ENCODE measurements at places on chromosomes 6 and 20. TPM values are rescaled to one million over a fixed set of nuclear protein-coding genes. Genes with fewer than 3 reads are reported as not detected.

- peaks cover 13% of the 10 kb centered on the region for H3K4me1 ChIP-seq
- H3K27ac ChIP-seq: no peak overlapping the region
- H3K36me3 ChIP-seq: no peaks in the 10 kb centered on the region
- peaks cover 10% of the 10 kb centered on the region for H3K27me3 ChIP-seq
- no peak for DNase-seq
These were observed 897 bp upstream of the STMN3 start for GRCh38 chr20:63653974-63654668.

Gene JPH2
- total RNA-seq: 0.24 TPM

Gene PROKR2
- total RNA-seq: not detected

DNA sequence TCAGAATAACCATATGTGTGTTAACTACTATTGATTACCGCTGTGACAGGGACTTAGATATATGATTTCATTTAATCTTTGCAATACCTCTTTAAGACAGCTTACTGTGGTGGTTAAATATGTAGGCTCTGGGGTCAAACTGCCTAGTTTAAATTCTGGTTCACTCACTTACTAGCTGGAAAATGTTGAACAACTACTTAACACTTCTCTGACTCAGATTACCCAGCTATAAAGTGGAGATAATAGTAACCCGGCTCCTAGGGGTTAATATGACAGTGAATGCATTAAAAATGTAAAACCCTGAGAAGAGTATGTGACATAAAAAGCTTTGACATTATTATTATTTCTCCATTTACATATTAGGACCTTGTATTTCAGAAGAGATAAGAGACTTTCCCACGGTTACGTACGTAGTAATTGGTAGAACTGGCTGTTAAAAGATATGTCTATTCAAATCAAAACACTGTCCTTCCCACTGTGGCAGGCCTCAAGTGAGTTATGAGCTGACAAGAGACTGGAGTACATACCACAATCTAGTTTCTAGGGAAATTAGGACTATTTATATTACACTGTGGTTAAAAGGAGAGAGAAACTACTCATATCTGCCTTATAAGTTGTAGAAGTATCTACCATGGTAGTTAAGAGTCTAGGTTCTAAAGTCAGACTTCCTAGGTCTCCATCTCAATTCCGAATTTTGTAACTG lies 4.4 kb upstream of the PLCB1 start:
- H3K4me3 ChIP-seq: no peak overlapping the region
- DNase-seq: no peak
- H3K4me1 ChIP-seq: peaks cover 4% of the 10 kb centered on the region
- H3K36me3 ChIP-seq: no peaks in the 10 kb centered on the region
- H3K27ac ChIP-seq: no peak overlapping the region

GRCh38 chr6:19842030-19842615 lies 5.0 kb downstream of the ID4 start:
- no peak for DNase-seq
- H3K4me3 ChIP-seq: no peak overlapping the region
- no peaks in the 10 kb centered on the region for H3K27me3 ChIP-seq
- peak overlapping the region; percentile 56 for H3K27ac ChIP-seq
- H3K36me3 ChIP-seq: peaks cover 9% of the 10 kb centered on the region
- H3K4me1 ChIP-seq: peaks cover 39% of the 10 kb centered on the region

DNA sequence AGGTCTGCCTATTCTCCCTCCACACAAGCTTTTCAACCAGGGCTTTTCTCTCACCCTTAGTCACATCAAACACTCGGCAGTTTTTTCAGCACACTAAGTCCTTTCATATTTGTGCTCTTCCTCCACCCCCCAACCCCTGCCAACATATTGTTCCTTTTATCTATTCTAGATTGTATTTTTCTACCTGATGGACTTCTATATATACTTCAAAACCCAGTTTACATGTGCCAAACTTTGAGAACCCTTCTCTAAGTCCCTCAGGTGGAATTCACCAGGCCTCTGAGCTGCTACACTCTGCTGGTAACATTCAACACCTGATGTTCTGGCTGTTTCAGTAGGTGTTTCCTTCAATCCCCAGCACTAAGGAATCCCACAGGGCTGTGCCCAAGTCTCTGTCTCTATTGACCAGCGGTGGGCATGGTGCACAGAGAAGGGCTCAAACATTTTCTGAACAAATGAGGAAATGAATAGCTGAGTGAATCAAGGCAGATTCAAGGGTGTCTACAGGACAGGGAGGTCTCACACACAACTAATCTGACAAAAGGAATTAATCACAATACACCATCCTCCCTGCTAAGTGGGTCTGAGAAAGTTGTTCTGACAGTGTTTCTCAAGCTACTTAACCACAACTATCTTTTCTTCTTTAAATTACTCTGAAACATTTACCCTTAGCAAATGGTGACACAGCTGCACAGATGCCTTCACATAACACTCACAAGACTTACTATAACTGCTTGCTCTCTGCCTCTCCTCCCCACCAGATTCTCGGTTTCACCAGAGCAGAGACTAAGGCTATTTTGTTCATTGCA lies 166.5 kb downstream of the TSHZ2 start:
- H3K4me1 ChIP-seq: peaks cover 33% of the 10 kb centered on the region
- no peak for DNase-seq
- no peaks in the 10 kb centered on the region for H3K27me3 ChIP-seq
- no peaks in the 10 kb centered on the region for H3K36me3 ChIP-seq
- H3K27ac ChIP-seq: no peak overlapping the region

- no peaks in the 10 kb centered on the region for H3K36me3 ChIP-seq
- DNase-seq: no peak
- no peak overlapping the region for H3K4me3 ChIP-seq
- peaks cover 83% of the 10 kb centered on the region for H3K27me3 ChIP-seq
- no peaks in the 10 kb centered on the region for H3K4me1 ChIP-seq
- H3K27ac ChIP-seq: peak overlapping the region; percentile 12
These were observed 8.6 kb upstream of the FOXF2 start for GRCh38 chr6:1380625-1381427.

- DNase-seq: no peak
- no peak overlapping the region for H3K4me3 ChIP-seq
- H3K27ac ChIP-seq: no peak overlapping the region
- peaks cover 1% of the 10 kb centered on the region for H3K36me3 ChIP-seq
- peaks cover 20% of the 10 kb centered on the region for H3K4me1 ChIP-seq
These were observed 9.0 kb downstream of the PAK5 start for GRCh38 chr20:9829835-9830234.

GRCh38 chr6:134544737-134545136 lies 226.8 kb upstream of the SGK1 start:
- H3K27ac ChIP-seq: no peak overlapping the region
- no peaks in the 10 kb centered on the region for H3K4me1 ChIP-seq
- no peaks in the 10 kb centered on the region for H3K36me3 ChIP-seq
- no peaks in the 10 kb centered on the region for H3K27me3 ChIP-seq
- no peak overlapping the region for H3K4me3 ChIP-seq

DNA sequence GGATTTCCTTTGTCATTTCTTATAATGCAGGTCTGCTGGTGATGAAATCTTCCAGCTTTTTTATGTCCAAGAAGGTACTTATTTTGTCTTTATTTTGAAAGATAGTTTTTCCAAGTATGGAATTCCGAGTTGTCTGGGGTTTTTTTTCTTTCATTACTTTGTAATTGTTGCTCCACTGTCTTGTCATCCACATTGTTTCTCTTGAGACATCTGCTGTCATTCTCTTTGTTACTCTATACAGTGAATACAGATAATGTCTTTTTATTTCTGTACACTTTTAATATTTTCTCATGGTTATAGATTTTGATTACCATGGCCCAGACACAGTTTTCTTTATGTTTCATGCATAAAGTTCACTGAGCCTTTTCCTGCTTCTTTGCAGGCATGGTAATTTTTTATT lies 133.1 kb downstream of the SYCP2 start:
- no peaks in the 10 kb centered on the region for H3K36me3 ChIP-seq
- H3K4me1 ChIP-seq: peaks cover 6% of the 10 kb centered on the region
- no peak overlapping the region for H3K27ac ChIP-seq
- no peak for DNase-seq

- no peak overlapping the region for H3K27ac ChIP-seq
- H3K4me1 ChIP-seq: peaks cover 7% of the 10 kb centered on the region
- H3K36me3 ChIP-seq: no peaks in the 10 kb centered on the region
- DNase-seq: no peak
These were observed 48.0 kb downstream of the TMEM170B start for GRCh38 chr6:11585426-11586016.

Gene OPN5
- 0.09 TPM for total RNA-seq

DNA sequence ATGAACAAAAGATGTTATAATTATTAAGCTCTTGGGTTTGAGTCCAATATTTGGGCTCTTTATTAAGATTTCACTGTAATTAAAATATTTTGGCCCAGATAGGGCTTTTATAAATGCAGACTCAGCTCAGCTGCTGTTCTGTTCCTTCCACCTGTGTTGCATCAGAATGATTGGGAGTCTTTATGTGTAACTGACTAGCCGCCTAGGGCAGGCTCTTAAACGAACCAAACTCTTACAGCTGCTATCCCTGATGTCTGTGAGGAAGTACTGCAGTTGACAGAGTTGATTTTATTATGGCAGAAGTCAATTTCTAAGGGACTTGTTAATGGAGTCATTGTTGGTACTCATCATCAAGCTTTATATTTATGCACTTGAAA lies 144.7 kb downstream of the MYO6 start:
- no peaks in the 10 kb centered on the region for H3K27me3 ChIP-seq
- H3K36me3 ChIP-seq: peaks cover 16% of the 10 kb centered on the region
- no peak overlapping the region for H3K27ac ChIP-seq
- no peaks in the 10 kb centered on the region for H3K4me1 ChIP-seq
- H3K4me3 ChIP-seq: no peak overlapping the region
- DNase-seq: no peak

- H3K4me1 ChIP-seq: peaks cover 42% of the 10 kb centered on the region
- H3K36me3 ChIP-seq: no peaks in the 10 kb centered on the region
- H3K4me3 ChIP-seq: no peak overlapping the region
- peaks cover 3% of the 10 kb centered on the region for H3K27me3 ChIP-seq
- DNase-seq: no peak
These were observed 89.2 kb upstream of the BACH2 start for GRCh38 chr6:90385759-90386313.

DNA sequence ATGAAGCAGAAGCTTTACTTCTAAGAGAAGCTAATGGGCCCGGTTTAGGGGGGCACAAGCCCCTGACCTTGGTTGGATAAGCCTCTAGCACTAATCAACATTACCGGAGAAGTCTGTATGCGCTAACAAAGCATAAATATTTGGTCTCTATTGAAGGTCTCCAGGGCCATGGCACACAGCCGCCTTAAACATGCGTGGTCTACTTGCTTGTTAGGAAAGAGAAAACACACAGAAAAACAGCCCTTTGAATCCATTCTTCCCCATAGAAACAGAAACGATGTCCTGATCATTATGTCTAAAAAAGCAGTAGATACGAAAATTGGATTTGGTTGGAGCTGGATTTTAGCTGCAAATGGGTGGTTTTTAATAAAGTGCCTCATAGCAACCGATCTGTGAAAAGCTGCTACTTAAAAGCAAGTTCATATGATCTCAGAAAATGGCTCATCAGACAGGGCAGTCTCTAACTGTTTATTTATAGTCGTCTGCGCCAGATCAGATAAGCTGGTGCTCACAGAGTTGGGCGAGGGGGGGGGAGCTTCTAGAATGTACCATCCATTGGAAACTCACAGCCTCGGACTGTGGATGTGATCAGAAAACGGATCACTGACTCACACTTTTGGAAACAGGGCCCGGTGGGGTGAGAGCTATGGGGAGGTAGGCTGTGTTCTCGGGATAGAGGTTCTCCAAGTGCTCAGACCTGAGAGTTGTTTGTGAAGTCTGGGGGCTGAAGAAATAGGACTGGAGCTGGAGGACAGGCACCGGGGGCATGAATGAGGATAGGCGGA lies 35.3 kb upstream of the APCDD1L start:
- no peaks in the 10 kb centered on the region for H3K36me3 ChIP-seq
- H3K27me3 ChIP-seq: peaks cover 51% of the 10 kb centered on the region
- no peak overlapping the region for H3K4me3 ChIP-seq
- peaks cover 22% of the 10 kb centered on the region for H3K4me1 ChIP-seq
- no peak overlapping the region for H3K27ac ChIP-seq
- no peak for DNase-seq

Gene MMP24
- 3.4 TPM for total RNA-seq

Gene WFDC2
- total RNA-seq: 188 TPM

Gene UBR2
- total RNA-seq: 32.3 TPM

GRCh38 chr20:30892541-30893345 lies 364.7 kb upstream of the DEFB115 start:
- no peaks in the 10 kb centered on the region for H3K27me3 ChIP-seq
- H3K36me3 ChIP-seq: peaks cover 2% of the 10 kb centered on the region
- H3K4me3 ChIP-seq: no peak overlapping the region
- no peak for DNase-seq
- no peak overlapping the region for H3K27ac ChIP-seq

DNA sequence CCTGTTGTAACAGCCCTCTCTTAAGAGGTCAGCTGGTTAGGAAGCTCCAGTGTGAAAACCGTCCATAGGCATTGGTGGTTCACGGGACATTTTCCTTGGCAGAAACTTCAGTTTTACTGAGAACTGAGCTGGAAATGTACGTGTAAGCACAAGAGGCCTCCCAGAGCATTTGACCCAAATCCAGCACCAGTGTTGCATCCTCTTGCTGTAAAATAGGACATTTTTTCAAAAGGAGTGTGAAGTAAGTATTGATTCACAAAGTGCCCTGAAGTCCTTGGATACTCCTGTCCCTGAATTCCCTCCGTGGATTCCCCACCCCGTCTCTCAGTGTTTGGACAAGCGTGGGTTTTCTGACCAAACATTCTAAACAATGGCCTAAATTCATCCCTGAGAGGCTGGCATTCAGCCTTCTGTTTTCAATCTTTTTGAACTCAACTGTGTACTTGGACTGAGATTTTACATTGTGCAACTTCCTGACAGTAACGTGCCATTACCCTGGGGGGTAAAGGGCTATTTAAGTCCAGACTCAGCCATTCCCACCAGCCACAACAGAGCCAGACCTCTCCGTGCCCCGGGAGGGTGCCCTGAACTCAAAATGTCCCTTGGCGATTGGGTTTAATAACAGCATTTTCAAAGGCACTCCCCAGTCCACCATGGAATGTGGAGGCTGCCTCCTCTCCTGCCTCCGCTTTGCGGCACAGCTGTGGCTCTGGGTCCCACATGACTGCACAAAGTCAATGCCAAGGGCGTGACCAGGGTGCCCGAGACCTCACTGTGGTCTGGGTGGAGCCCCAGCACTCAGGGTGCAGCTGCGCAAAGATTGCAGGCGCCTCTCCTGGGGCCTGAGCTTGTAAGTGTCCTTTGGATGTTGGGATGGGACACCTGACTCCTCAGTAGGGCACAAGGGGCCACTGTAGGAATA lies 92.7 kb upstream of the AFDN start:
- DNase-seq: no peak
- no peaks in the 10 kb centered on the region for H3K27me3 ChIP-seq
- no peak overlapping the region for H3K27ac ChIP-seq
- peaks cover 7% of the 10 kb centered on the region for H3K36me3 ChIP-seq

GRCh38 chr6:52839124-52840055 lies 1.2 kb downstream of the GSTA5 start:
- no peaks in the 10 kb centered on the region for H3K4me1 ChIP-seq
- H3K27me3 ChIP-seq: peaks cover 2% of the 10 kb centered on the region
- H3K27ac ChIP-seq: no peak overlapping the region
- H3K4me3 ChIP-seq: no peak overlapping the region

GRCh38 chr20:38538789-38539188 lies 42.2 kb upstream of the ADIG start:
- H3K4me1 ChIP-seq: no peaks in the 10 kb centered on the region
- peaks cover 37% of the 10 kb centered on the region for H3K36me3 ChIP-seq
- H3K4me3 ChIP-seq: no peak overlapping the region

Gene F13A1
- 0.24 TPM for total RNA-seq

GRCh38 chr6:19837511-19838441 lies 606 bp downstream of the ID4 start:
- H3K36me3 ChIP-seq: peaks cover 8% of the 10 kb centered on the region
- peaks cover 2% of the 10 kb centered on the region for H3K27me3 ChIP-seq
- peak overlapping the region; percentile 96 for H3K27ac ChIP-seq

Gene LRRC73
- total RNA-seq: 1.6 TPM

- no peak for DNase-seq
- no peak overlapping the region for H3K27ac ChIP-seq
- H3K36me3 ChIP-seq: no peaks in the 10 kb centered on the region
These were observed 39.6 kb upstream of the MLN start for GRCh38 chr6:33843131-33844121.

All from progenitor cell of endocrine pancreas (in vitro differentiated cells).